ENCODE measurements at places on chromosomes 6 and 20.

GRCh38 chr6:25971187-25971821, 8.7 kb downstream of the TRIM38 start:
- DNase-seq, result no peak

DNA sequence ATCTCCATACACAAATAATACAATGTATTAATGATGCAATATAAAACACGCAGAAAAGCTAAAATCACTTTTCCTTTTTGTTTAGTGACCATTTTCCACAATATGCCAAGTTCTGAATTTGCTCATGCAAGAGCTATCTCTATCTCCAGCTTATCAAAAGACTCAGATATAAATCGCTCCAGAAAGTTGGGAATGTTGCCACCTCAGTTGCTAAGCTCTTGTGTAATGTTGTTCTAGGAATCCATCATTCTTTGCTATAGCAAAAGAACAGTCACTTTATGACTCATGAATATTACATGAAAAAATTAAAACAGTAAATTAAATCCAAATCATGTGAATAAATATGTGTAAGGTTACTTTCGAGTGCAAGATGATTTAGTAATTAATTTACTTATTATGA, 8.7 kb downstream of the PLAGL1 start:
- DNase-seq, result no peak

DNA sequence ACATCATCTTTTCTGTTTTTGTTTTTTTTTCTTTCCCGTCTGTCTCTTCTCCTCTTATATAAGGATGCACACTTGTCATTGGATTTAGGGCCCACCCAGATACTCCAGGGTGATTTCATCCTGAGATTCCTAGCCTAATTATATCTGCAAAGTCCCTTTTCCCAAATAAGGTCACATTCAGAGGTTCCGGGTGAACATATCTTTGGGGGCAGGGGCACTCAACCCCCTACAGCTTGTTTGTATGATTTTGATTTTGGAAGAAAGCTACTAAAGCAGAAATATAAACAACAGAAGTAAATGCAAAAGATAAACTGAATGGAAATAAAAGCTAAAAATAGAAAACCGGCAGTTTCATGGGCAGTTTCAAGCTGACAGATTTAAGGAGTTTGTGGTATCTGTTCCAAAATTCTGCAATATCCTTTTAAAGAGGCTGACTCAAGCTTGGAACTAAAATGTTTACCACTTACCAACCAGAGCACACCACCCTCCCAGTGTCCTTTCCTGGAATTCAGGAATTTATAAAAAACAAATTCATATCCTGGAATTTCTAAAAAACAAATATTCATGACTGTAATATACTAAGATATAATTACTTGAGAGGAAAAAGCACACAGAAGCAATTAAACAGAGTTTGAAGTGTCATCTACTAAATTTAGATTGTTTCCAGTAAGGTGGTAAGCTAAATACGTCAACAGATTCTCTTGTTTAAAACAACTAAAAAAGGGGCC, 100.0 kb upstream of the CARMIL1 start:
- DNase-seq, result no peak

DNA sequence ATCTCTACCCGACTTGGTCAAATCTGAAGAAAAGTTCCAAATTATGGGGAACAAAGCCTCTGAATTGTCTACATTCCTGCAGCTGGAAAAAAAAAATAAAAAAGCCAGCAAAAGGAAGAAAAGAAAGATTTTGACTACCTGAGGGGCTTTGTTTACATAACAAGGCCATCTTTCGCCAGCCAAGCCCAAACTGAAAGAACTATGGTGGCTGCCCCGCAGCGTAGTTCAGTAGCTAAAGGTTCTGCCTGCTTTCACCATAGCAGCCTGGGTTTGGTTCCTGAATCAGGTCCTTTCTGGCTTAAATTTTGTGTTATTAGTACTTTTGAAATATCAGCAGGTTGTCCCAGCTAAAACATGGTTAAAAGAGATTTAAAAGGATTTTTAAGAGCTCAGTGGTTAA, 35.4 kb downstream of the ZNF133 start:
- no peak for DNase-seq

- no peak for DNase-seq
Observed at GRCh38 chr20:19618711-19619110, 139.3 kb upstream of the RIN2 start.

DNA sequence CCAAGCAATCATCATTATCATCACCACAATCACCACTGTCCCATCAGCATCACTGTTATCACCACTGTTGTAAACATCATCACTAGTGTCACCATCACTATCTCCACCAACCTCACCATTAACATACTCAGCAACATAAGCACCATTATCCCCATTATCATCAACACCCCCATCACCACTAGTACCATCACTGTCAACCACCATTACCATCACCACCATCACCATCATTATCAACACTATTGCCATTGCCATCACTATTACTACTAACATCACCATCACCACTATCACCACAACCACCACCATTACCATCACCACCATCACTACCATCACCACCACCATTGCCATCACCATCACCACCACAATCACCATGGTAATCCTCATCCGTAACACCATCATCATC, 19.5 kb downstream of the CST4 start:
- DNase-seq, result no peak

DNA sequence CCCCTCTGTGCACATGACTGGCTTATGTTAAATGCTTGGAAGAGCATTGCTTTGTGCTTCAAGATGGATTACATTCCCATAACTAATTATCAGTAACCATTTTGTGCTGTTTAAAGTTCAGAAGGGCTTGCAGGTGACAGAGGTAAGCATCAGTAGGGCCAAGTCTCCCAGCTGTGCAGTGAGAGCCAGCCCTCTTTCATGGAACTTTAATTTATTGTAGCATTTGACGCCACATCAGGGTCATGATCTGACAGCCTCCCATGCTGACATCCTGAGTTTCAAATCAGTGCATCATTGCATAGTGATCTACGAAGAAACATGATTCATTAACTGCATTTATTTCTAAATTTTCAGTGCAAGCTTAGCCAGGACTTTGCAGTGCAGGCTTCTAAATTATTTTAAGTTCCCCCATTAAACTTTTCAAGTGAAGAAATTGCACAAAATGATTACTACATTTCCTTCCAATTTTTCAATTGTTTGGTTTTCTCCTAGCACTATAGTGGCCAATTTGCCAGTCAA, 380.9 kb downstream of the UTRN start:
- DNase-seq, result no peak

DNA sequence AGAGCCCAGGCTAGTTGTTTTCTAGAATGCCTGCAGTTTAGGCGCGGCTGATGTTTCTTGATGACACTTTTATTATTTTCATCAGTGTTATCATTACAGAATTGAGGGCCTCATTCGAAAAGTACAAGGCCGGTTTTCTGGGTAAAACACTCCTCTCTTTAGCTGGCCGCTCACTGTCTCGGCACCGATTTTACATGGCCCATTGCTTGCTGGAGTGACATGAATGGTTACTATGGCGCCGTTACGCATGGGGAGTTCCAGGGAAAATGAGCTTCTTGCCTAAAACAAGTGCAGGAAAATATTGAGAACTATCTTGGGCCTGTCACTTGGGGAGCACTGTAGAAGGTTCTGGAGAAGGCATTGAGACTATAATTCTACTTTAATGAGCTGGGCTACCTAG, 317.8 kb downstream of the CDH4 start:
- no peak for DNase-seq

GRCh38 chr6:129624488-129624887, 85.5 kb downstream of the ARHGAP18 start:
- DNase-seq, result no peak

DNA sequence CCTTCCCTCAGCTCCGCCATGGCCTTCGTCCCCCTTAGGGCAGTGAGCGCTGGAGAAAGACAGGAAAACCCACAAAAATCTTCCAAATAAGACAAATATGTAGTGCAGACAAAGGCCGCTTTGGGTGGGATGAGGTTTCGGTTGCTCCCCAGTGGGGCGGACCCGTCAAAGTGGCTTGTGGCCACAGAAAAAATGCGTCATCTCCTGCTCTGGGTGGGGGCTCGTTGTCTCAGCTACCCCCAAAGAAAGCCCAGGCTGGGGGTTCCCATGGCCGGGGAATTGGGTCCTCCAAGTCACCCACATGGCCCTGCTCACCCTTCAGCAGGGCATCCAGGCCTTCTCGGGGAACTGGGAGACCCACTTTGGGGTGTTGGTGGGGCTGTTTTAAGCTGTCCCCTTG, 21.9 kb upstream of the SCUBE3 start:
- no peak for DNase-seq

DNA sequence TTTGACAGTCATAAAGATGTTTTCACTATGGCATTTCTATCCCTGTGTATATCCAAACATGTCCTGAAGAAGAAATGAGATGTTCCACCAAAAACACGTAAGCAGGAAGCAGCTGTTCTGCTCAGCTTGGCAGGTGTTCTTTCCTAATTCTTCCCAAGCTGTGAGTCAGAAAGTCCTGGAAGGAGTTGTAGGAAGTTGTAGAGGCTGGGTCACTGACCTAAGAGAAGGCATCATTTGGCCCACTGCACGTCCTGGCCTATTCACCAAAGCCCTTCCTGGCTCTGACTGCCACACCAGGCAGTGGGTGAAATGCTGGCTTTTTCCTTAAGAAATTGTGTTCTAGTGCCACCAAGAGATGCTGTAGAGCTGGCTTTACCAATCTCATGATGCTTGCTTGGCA, 40.3 kb downstream of the STX11 start:
- no peak for DNase-seq

- DNase-seq, result no peak
Observed at GRCh38 chr20:5145365-5146098, 18.7 kb downstream of the CDS2 start.

DNA sequence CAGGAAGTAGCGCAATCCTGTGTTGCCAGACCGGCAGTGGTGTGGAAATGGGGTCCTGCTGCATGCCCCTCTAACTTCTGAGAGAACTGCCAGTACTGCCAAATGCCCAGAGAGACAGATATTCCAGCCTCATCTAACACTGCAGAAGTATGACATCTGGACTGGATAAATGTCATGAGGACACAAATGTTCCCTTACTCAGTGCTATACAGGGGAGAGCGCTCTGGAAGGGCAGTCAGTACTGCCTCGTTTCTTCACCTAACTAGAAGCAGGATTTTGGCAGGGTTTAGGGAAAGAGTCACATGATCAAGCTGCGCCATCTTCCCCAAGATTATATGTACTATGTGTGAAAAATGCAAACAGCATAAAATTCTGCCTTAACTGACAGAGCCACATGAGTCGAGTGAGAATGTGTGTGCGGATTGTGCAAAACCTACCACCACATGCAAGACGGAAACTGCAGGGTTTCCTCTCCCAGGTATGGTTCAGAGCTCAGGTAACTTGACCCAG, 59.7 kb downstream of the B4GALT5 start:
- DNase-seq, result no peak

- DNase-seq, result no peak
Observed at GRCh38 chr6:108581237-108581931, 20.7 kb downstream of the FOXO3 start.

DNA sequence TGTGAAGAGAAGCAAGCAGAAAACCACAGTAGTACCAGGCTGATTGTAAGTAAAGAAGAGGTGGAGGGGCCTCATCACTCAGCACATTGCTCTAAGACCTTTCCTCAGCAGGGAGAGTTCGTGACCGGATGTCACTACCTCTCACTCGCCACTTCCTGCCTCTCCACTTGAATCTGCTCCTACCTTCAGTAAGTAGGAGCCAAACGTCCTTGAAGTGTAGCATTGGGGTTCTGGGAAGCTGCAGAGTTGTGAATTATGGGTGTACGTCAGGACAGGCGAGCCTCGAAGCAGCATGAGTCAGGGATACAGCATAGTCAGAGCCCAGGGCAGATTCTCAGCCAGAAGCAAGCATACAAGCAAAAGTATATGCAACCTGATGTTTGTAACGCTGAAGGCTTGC, 224.9 kb downstream of the PHACTR1 start:
- no peak for DNase-seq

- no peak for DNase-seq
Observed at GRCh38 chr20:13298692-13299373, 77.8 kb downstream of the ISM1 start.

- no peak for DNase-seq
Observed at GRCh38 chr20:63295846-63296245, 2.9 kb downstream of the COL20A1 start.

- no peak for DNase-seq
Observed at GRCh38 chr20:57725636-57726035, 15.8 kb upstream of the PMEPA1 start.

DNA sequence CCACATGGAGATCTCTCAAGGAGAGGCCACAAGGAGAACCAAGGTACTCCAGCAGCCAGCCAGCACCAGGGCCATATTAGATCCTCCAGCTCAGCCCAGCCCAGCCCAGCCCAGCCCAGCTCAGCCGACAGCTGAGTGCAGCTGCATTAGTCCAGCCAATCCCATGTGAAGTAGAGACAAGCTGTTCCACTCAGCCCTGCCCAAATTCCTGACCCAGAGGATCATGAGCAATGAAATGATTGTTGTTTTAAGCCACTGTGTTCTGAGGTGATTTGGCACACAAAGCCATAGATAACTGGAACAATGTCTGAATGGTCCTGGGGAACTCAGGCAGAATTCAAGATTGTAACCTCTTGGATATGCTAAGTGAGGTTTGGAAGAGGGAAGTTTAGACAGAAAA, 59.5 kb upstream of the BMP2 start:
- no peak for DNase-seq

DNA sequence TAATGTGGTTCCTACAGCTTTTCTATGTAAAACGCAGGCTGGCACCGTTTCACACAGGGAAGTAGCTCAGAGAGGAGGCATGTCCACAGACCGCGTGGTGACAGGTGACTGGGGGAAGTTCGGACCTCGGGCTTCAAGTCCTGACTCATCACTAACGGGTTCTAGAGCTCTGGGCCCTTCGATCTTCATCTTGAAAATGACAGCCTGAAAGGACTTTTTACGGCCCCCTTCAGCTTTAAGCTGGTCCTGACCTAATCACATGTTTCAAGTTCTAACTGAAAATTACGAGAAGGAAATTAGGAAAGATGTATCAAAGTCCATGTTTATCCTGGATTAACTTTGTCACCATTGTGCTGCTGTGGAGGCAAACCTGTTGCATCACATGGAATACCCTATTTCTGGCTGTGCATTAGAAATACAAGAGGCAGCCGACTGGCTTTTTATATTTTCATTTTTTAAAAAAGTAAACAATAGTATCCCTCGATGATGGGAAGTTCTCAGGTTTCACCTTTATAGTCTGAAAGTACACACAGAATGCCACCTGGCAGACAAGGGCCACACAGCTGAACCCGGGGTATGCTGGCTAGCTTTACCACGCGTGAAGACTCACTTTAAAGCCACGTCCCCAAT, 2.0 kb downstream of the MAN1A1 start:
- DNase-seq, result no peak

DNA sequence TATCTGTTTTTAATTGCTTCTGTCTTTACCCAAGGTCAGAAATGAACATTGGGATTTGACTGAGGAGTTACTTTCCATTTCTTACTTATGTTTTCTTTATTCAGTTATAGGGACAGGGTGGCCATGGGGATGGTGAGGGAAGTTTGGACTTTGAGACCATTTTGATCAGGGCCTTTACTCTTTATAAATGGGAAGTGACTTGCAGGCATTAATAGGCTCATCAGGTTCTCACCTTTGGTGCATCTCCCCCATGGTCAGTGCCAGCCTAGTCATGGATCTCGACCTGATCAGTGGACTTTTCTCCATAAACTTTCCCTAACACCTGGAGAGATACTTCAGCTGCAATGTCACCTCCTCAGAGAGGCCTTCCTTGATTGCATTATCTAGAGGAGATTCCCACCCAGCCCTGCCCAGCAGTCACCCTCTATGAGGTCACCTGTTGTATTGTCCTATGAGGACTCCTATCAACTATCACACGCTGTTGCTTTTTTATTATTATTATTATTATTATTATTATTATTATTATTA, 16.8 kb upstream of the ZMYND8 start:
- no peak for DNase-seq
